Stimulated activated CD4-positive, alpha-beta T cell treated with anti-CD3 and anti-CD28 coated beads, Interleukin-4, amount 100 ng/mL, for 4 hours (primary cell): ENCODE measurements at places on chromosomes 5 and 9.

DNA sequence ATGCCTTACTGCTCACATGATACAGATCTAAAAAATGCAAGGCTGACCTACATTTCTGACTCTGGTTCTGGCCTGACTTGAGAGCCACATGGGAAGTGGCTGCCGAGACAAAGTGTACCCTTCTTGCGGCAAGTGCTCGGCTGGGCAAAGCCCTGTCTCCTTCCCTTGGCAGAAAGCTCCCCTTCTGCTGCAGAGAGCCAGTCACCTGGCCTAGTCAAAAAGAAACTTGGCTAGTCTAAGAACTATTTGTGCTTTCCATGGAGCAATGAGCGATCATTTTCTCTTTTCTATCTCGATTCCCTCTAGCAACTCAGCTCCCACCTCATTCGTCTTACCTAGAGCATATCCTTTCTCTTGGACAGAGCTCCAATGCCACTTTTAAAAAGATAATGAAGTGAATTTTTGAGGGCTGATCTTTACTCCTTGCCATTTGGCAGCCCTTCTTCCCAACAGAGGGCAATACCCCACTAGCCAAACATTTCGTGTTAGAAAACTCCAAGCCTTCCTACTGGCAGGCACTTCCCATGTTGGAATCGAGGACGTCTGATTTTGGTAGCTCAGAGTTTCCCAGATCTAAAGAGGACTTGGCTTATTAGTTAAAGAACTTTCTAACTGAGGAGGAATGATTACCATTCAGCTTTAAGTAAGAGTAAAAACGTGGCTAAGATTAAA is 108.1 kb upstream of the PRRC1 start:
- no peak for DNase-seq

GRCh38 chr5:38642189-38642911 is 85.9 kb upstream of the LIFR start:
- no peak for DNase-seq

DNA sequence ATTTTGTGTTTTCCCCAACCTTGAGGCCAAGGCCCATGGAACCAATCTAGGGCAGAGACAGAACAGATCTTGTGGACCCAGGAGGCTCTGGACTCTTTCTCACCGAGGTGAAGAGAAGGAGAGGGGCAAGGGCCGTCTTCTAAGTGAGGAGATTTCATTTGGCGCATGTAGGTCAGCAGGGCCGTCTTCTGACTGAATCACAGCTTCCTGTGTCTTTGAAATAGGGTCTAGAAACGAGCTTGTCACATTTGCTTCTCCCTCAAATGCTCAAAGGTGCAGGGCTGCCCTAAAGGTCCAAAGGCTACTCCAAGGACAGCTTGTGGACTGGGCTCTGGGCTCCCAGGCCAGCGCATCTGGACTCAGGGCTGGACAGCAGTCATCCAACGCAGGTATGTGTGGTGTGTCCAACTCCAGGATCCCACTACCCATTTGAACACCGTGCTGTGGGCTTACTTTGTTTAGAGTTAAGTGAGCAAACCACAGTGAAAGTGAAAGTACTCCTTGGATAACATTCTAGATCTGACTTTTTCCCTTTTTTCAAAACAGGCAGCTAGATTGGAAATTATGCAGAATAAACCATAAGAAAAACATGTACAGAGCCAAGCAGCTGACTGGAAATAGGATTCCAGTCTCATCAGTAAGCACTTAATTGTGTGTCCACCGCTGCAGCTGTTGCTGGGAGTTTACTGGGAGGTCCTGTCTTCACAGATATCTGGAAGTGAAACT is 357.0 kb downstream of the GADD45G start:
- no peak for DNase-seq

- no peak for DNase-seq
Observed at GRCh38 chr9:86281593-86282076, 703 bp downstream of the ISCA1 start.

- DNase-seq: no peak
Observed at GRCh38 chr5:141880961-141881801, 3.0 kb upstream of the PCDH1 start.

DNA sequence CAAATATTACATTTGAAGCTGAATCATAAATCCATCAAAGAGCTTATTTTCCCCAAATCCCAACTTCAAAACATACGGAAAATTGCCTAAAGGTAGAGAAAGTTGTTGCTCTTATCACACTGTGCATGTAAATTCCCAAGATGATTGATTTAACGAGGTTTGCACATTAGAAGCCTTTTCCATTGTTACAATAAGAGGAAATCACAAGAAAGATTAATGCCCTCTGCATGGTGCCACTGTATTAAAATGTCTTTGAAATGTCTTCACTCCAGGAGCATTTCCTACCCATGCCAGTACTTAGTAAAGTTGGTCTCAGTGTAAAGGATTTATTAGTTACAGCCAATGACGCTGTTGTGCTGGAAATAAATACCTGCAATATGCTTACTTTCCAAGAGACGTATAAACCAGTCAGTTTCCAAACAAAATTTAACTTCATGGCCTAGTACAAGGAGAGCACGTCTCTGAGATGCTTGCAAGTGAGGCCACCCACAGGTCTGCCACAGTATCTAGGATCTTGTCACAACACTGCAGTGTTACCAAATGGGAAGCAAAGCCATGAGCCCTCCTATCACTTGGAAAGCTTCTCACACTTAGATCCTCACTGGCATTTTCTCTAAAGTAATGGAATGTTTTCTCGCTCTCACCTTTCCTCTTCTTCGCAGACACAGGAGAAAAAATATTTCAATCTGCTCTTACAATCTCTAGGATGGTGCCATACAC is 112.4 kb downstream of the CETN3 start:
- no peak for DNase-seq

- DNase-seq: no peak
Observed at GRCh38 chr9:115367780-115368525, 250.0 kb upstream of the TNC start.

- no peak for DNase-seq
Observed at GRCh38 chr9:74610523-74611061, 113.5 kb downstream of the RORB start.

DNA sequence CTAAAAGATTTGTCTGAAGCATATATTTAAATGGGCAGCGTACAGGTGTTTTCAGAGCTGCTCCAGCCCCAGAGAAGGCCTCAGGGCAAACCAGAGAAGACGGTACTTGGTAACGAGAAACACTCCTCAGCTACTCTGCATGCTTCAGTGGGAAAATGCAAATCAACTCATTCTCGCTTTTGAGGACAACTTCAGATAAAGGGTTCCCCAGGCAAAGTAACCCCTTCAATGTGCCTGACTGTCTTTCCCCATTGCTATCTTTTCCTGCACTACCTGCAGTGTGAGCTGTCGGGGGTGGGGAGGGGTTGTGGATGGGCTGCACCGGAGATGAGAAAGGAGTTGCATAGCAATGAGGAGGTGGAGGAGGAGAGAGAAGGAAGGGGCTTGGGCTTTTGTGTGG is 339.7 kb upstream of the CLINT1 start:
- no peak for DNase-seq

DNA sequence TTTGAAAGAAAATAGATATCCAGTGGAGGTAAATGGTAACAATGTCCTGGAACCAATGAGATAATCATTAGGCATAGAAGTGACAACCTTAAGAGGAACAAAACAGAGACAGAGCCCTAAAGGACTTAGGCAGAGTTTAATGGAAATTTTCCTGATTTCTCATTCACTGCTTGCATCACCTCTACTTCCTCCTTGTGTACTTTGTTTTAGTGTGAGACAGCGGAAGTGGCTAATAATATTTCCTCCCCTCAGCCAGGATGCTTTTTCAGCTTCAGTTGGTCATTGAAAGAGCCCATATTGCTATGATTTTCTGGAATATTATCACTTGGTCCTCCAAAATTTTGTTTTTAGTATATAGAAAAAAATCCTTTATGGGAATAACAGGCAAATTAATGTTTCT is 153.4 kb upstream of the MPDZ start:
- DNase-seq: no peak

DNA sequence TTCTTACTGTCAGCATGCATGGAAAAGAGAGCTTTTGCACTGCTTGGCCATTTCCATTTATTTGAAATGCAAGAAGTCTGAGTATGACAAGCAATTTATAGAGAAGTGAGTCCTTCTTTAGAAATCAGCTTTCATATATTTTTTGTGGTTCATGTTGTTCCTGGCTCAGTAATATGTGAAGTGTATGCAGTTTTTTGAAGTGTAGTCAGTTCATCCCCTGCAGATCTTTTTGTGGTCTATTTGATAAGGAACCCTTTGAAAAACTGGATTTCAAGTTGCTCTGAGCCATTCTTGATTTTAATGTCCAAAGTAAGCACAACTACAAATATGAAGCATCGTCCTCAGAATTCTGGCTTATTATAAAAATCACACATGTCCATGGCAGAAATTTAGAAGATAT is 294.1 kb upstream of the SMC2 start:
- DNase-seq: no peak

- DNase-seq: no peak
Observed at GRCh38 chr9:71915495-71915894, 4.1 kb downstream of the C9orf85 start.

DNA sequence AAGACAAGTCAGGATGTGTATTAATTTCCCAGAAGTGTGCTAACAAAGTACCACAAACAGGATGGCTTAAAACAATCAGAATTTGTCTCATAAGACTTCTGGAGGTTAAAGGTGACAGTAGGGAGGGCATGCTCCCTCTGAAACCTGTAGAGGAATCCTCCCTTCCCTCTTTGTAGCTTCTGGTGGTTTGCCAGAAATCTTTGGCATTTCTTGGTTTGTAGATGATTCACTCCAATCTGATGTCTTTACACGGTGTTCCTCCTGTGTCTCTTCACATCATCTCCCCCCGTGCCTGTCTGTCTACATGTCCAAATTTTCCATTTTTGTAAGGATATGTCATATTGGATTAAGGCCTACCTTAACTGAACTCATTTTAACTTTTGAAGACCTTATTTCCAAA is 471.5 kb downstream of the ZNF608 start:
- DNase-seq: no peak

GRCh38 chr5:95812074-95812471 is 10.5 kb downstream of the GLRX start:
- peak; percentile 48 for DNase-seq

DNA sequence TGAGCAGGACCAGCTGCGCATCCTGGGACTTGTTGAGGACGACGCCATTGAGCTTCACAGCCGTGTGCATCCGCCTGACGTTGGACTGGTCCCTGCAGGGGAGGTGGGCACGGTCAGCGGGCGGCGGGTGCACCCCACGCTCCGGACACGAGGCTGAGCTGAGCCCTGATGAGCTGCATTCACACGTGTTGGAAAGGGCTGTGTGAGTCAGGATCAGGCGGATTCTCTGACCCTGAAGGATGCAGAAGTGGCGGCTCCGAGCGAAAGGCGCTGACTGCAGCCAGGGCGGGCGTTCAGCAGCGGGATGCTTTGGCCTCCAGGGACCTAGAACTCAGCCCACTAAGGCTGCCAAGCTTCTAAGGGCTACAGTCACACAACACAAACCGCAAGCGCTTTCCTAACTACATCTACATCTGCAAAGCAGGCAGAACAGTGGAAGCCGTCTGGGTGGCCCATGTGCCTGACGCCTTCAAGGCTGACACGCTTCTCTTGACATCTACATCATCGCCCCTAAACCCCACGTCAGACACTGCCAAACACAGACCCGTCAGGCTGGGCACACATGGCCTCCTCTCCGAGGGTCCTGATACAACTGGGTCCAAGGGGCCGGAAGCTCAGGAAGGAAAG is 44.9 kb downstream of the NKD2 start:
- no peak for DNase-seq

- no peak for DNase-seq
Observed at GRCh38 chr5:140181525-140181924, 6.5 kb downstream of the CYSTM1 start.

DNA sequence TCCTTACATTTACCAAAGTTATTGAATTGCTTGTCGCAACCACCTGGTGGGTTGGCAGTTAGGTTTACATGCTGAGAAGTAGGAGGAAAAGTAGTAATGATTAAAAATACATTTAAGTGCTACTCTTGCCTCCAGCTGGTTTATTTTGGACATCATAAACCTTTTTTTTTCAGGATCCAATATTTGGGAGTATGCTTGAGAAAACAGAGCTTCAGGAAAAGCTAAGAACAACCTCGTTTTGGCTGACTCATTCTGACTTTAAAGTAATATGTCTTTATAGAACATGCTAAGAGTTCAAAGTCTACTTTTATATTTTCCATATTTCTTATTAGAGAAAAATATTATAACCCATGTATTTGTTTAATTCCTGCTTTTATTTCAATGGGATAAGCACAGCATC is 41.7 kb upstream of the BNC2 start:
- DNase-seq: no peak

DNA sequence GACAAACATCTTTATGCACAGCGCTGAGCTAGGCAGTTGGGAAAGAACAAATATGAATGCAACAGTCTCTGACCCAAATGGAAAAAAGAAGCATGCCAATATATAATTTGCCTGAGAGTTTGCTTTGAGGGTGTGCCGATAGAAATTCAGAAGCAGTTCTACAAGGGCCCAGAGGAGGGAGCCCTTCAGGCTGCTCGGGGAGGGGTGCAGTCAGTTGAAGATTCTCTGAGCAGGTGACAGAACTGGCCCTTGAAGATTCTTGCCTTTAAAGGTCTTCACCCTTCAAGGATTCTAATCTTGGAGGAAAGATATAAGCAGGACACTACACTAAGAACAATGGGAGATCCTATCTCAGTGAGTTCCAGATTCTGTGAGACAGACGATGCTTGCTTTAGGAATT is 3.7 kb upstream of the PAPPA start:
- DNase-seq: no peak
